CD4-positive, alpha-beta T cell treated with Interleukin-21 for 1 hour (primary cell): ENCODE measurements at places on chromosomes 1 and 21.

GRCh38 chr1:182283746-182284544, 107.6 kb downstream of the GLUL start:
- DNase-seq, result no peak

GRCh38 chr1:14739082-14739832, 140.8 kb downstream of the KAZN start:
- DNase-seq, result no peak

DNA sequence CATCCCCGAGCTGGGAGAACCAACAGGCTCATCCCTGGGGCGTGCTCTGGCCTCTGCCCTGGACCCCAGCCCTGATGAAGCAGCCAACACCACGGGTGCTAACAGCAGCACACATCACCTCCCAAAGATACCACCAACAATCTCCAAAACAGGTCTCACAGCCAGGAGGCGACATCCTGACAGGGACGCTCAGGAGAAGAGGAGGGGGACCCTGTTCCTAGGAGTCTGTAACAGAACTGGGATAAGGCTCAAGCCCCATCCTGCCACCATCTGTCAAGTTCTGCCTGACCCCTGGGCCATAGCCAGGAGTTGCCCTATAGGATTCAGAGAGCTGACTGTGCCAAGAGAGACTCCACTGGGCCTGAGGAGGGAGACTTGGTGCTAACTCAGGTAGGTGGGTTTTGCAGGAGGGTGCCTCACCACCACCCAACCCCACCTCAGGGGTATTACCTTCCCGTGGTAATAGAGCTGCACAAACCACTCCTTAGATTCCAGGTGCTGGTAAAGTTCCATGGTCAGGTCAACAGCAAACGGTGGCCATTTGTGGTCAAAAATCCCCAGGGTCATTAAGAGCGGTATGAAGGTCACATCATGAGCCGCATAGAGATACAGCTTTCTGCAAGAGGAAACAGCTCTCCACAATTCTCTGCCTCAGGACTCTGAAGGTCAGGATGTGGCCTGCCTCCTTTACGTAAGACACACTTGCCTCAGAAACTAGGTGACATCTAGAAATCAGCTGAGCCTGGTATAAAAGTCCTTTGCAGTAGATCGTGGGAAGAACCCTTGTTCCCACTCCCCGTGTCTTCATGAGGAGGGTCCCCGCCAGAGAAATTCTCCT, 22.3 kb downstream of the ACP6 start:
- DNase-seq, result peak; percentile 50

GRCh38 chr1:160579216-160579701, at the start of gene CD84:
Gene CD84 (minus strand): TSS chr1:160579496. CDS start chr1:160579437, 59 bp downstream.
- no peak for DNase-seq

DNA sequence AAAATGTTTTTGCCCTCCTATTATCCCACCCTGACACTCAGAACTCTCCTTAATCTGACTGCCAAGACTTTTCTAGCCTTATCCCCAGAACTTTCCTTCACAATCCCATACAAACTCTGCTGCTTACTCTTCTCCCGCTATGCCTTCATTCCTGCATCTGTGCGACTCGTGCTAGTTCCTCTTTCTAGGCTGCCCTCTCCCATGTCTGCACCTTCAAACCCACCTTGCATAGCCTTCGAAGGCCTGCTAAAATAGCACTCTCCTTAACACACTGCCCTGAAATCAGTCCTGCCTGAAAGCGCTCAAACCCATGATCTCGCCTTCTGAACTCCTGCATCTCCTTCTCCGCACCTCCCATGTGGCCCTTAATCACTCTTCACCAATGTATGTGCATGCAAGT, 2.5 kb upstream of the NCF2 start:
- no peak for DNase-seq

GRCh38 chr1:23727362-23727811, 15.9 kb upstream of the ELOA start:
- no peak for DNase-seq

- no peak for DNase-seq
Observed at GRCh38 chr1:80064524-80064923, 1058.0 kb upstream of the ADGRL4 start.

DNA sequence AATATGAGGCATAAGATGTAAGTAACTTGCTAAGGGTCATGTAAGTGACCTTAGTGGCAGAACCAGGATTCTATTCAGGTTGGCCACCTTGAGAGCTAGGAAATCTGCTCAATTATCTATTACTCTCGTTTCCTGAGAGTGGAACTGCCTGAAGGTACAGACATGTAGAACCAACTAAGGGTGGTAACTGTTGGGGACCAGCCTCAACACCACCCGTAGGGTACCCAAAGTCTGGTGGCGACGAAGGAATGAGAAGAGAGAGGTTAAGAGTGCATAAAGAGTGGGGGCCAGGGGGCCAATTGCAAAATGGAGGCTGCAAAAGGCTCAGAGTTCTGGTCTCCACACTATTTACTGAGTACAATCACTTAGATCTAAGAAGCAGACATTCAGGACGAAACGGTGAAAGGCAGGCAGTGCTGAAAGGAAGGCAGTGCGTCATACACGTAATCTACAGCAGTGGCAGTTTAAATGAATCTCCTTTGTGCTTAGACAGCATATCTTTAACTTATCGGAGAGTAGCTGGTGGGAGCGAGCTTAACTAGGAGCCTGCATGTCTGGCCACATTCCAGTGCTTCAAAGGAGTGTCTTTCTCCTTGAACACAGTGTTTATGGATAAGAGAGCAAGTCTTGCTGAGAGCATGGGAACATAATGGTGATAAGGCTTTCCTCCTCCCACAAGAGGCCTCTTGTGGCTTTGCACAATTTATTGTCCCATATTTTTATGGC, 25.0 kb downstream of the SRSF4 start:
- DNase-seq, result no peak

GRCh38 chr21:26833460-26833939, 11.7 kb downstream of the ADAMTS1 start:
- DNase-seq, result no peak

DNA sequence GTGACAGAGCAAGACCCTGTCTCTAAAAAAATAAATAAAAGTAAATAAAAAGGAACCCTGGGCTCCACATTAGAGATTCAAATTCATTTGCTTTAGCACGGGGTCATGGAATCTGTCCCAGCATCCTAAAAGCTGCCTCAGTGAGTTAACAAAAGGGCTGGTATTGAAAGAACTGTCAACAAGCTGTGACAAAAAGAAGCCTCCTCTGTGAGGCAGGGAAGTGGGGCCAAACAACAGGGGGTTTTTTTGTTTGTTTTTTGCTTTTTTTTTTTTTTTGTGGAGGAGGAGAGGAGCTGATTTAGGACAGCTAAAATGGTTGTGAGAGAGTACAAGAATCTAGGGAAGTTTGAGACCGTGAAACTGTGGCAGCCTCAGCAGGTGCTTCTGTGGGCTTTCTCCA, 115.7 kb downstream of the LIPI start:
- DNase-seq, result no peak

GRCh38 chr1:15152318-15153183, 996 bp upstream of the TMEM51 start:
- no peak for DNase-seq

DNA sequence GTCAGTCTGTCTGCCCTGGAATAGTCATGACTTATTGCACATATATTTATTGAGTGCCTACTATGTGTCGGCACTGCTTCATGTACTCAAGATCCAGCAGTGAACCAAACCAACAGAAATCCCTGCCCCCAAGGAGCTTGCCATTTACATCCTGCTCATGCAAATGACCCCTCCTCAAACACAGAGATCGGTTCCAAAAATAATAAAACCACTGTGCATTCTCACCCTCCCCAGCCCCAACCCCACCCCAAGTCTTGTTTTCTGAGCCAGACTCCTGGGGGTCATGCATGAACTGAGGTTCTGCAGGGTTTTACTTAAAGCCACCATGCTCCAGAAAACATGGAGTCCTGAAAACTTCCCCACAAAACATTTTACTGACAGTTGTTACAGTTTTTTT, 61.9 kb downstream of the KIAA0040 start:
- DNase-seq, result no peak

DNA sequence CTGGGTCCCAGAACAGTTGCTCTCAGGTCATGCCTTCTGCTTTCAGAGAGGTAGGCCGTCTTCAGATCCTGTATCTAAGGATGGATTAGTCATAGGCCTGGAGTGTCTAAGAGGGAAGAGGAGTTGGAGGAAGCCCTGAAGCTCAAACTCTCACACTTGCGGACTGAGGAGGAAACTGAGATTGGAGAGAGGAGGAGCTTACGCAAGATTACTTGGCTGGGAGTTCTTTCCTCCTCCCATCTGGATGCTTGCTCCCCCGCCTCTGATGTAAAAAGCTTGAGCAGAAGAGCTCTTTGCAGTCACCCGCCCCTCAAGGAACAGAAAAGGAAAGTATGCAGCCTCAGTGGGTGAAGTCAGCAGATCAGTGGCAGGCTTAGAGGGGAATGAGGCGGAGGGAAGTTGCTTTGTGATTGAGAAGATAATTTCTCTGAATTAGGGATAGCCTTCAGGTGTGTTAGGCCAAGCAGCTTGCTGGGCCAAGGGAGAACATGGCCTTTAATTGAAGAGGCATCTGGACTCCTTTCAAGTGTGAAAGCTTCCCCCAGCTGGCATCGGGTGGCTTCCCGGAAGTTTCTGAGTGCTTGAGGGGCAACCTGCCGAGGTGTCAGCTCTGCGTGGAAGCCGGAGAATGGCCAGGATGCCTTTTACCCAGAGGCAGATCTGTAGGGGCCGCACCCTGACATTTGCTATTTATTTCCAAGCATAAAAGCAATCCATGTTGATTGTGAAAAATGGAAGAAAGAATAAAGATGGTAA, 6.6 kb downstream of the ADORA1 start:
- no peak for DNase-seq

- DNase-seq, result no peak
Observed at GRCh38 chr1:55081188-55081904, 42.0 kb downstream of the PCSK9 start.

GRCh38 chr1:57492586-57493226, 68.8 kb upstream of the DAB1 start:
- no peak for DNase-seq

DNA sequence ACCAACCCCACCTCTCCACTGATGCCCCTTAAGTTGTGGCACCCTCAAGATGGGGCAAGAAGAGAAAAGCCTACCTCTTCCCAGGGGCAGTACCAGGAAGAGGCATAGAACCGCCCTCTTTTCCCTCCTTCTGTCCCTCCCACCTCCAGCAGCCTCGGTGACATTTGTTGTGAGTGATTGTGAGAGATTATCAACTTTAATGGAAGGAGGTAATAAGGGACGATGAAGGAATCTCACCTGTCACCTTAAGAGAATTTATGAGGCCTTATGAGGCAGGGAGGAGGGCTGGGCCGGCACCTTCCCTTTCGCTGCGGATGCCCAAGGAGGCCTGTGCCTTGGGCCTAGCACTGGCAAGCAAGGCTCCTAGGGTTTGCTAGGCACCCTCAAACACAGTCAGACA, 1.4 kb upstream of the ADGRB2 start:
- DNase-seq, result no peak

- DNase-seq, result no peak
Observed at GRCh38 chr1:8903908-8904650, 25.6 kb upstream of the ENO1 start.

- peak; percentile 77 for DNase-seq
Observed at GRCh38 chr1:47436304-47436978, 1.4 kb upstream of the FOXD2 start.

- peak; percentile 10 for DNase-seq
Observed at GRCh38 chr1:38071312-38072256, 25.0 kb upstream of the POU3F1 start.

- no peak for DNase-seq
Observed at GRCh38 chr1:203126151-203126865, 1.2 kb upstream of the ADORA1 start.

DNA sequence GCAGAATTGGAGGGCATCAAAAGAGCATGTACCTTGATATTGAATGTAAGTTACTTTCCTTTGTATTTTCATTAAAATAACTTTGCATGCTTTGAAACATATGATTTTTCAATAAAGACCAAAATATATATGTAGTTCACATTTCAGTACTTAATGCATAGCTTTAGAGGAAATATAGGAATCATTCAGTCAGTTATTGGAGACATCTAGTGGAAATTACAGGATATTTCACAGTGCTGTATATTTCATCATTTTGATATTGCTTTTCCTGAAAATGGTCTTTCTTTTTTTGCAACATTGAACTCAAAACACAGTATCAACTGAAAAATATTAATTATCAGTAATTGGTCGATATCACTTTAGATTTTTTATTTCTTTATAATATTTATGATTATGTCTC, 375.8 kb downstream of the NCAM2 start:
- no peak for DNase-seq

DNA sequence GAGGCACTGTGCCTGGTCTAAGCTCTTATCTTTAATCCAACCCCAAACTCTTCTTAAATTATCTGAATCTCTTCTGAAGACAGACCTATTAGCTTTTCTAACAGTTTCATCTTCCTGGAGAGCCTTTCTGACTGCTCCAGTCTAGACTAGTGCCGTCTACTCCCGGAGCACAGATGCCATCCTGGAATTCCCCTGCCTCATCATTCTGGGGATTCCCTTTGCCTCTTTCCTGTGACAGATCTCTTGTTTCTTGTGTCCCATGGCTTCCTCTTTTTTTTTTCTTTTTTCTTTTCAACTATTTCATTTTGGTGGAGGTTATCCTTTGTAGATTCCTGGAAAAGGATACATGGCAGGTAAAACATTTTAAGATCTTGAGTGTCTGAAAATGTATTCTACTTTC, 11.7 kb downstream of the SEMA4A start:
- DNase-seq, result peak; percentile 21

- DNase-seq, result no peak
Observed at GRCh38 chr1:228873709-228874108, 138.4 kb downstream of the RHOU start.

DNA sequence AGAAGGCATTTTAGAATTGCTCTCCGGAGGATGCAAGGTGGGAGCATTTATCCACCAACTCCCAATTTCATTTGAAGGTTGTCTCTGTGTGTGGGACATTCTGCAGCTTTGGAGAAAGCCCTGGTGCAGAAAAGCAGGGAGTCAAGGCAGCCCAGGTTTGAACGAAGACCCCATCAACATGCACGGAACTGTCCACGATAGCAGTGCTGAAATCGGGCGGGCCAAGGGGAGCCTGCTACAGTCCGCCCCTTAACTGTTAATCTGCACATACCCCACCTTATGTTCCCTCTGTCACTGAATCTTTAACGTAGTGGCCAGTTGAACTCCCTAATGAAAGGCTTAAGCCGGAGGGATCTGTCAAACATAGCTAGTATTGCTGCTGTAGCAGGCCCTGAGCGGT, 68.8 kb upstream of the C1orf174 start:
- no peak for DNase-seq

DNA sequence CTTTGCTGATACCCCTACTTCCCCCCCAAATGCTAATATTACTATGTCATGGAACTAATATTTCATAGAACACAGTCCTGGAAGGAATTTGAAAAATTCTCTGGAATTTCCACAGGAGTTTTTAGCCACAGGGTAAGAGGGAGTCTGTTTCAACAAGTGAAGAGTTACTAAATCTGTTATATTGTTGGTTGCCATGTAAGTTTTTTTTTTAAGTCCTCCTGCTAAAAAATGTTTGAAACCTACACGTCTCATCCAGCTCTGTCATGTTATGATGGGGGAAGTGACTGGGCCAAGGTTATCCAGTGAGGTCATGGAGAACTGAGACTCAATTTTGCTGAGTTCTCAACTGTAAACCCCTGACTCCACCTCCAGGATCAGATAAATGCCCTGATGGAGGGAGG, 60.8 kb upstream of the USP24 start:
- DNase-seq, result no peak
